ENCODE measurements at places on chromosomes 1 and 21. TPM values are rescaled to one million over a fixed set of nuclear protein-coding genes. Genes with fewer than 3 reads are reported as not detected.
A peak's percentile ranks its signal among the peaks of the same experiment; 100 is the strongest.

DNA sequence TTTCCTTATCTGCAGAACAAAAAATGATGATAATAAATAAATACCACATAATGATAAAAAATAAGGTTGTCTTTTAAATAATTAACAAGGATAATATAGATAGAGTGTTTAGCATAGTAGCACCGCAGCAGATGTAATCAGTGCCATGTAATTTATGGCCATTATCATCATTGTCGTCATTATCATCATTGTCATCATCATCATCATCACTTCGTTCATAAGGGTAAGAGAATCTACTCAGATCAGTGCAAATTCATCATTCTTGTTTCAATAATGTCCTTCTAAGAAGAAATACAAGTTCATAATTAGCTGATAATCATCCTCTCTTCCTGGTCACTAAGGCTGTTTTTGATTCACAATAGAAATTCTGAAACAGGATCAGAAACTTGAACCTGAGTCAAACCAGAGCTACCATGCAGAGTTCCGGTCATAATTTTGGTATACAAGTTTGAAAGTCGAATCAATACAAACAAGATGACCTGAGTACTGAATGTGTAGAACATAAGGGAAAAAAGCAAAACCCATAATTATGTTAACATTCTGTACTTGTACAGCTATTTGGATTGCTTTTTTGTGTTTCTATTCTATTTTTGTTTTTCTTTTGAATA lies 172.0 kb downstream of the LRRC40 start:
- DNase-seq, result no peak

DNA sequence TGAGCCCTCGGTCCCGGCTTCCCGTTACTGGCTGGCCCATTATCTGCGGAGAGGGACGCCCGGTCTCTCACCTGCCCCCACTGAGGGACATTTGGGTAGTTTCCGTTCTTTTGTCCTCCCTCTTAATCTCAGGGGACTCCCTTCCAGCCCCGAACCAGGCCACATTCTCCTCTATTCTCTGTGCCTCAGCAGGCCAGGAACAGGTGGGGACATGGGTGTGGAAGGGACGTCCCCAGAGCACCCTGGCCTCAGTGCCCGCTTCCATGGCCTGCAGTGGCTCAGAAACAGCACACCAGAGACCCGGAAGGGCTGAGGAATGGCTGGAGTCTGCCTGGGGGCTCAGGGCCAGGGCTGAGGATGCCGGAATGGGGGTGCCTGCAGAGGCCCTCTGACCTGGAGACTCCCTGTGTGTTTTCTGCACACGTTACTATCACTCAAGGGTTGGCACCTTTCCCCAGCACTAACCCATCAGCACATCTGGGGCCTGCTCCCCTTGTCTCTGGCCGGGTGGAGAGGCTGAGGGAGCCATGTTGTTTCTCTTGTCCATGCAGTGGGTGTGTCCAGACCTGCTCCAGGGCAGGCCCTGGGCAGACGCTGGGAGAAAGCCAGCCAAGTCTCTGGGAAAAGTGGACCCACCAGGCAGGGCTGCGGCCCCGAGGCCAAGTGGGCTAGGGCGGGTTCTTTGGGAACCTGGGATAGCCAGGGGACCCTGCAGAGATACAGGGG lies 10.0 kb upstream of the DNMT3L start:
- no peak for DNase-seq

- DNase-seq, result no peak
Observed at GRCh38 chr1:182867861-182868260, 28.7 kb downstream of the DHX9 start.

- no peak for DNase-seq
Observed at GRCh38 chr21:43824333-43825241, 35.2 kb downstream of the RRP1 start.

- DNase-seq, result no peak
Observed at GRCh38 chr1:171585715-171586114, 36.3 kb upstream of the MYOCOS start.

- no peak for DNase-seq
Observed at GRCh38 chr1:68233202-68233601, 879 bp upstream of the WLS start.

DNA sequence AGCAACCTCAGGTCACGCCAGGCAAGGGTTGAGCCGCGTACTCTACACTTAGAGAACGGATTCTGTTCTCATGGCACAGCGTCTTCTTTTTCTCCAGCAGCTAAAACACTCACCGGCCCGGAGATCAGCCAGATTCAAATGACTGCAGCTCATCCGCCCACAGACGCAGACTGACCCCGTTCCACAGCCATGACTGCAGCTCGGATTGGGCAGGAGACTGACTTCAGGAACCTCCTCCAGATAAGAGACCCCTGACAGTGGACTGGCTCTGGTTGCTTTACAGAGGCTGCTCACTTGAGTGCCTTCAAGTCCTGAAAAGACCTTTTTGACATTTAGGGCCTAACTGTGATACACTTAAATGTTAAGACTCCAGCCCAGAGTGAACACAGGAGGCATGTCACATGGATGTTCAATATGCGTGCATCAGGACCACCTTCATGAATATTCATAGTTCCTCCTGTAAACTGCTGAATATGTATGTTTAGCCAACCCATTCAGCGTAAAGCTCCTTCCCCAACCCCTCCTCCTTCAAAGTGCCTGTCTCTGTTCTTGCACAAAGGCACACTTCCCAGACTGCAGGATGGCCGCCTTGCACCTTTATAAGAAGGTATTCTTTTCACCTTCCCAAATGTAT lies 42.6 kb downstream of the BACE2 start:
- DNase-seq, result no peak

DSTYK gene
- 6.1 TPM for total RNA-seq

ACTA1 gene
- 2,149 TPM for total RNA-seq

DNA sequence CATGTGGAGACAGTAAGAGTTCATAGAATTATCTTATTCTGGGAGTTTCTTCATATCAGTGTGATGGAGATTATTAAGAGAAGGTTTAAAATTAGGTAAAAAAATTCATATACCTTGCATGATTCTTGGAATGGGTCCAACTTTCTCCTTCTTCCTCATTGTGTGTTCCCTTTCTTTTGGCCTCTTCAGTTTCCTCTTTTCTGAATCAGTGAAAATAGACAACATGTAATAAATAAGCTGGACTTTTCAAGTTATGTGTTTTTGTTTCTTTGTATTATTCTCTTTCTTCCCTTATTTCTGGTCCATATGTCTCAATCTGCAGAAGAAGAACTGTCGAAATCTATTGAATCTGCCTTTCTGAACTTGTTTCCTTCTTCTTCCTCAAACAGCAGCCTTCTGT lies 30.5 kb downstream of the C4BPA start:
- no peak for DNase-seq

DNA sequence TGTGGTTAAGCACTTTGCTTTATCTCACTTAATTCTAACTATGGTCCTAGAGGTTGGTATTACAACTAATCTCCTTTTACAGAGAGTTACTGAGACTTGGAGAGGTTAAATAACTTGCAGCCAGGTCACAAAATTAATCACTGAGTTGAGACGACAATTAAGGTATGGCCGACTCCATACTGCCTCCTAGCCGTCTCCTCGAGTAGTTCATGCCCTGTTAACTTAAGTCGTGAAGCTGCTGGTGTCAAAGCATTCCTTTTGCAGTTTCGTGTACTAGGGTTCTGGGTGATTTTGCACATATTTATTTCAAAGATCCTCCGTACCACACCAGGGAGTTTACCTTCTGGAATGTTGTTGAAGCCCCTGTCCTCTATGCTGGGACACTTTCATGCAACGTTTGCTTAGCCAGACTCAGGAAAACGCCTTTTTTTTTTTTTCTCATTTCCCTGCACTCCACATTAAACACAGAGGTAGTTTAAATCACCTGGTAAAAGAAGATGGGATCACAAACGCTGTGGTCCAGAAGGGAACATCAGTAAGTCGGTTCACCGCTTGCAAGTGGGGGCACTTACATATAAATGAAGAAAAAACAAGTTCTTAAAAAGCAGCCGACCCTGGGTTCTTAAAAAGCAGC lies 570 bp upstream of the NEK7 start:
- peak; percentile 51 for DNase-seq

DNA sequence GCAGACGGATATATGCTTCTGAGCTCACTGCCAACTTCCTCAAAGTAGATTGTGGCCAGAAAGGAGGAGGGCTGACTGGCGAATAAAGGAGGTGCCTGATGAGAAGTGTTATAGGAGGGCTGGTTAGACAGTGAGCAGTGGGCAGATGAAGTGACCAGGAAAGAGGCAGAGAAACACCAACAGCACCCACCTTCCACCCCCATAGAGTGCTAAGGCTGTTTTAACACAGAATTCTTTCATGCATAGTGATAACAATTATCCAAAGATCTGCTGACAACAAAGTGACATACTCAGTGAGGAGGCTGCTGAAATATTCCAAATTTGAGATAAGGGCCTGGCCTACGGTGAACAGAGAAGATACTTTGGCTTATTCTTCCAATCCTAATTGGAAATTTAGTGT lies 21.2 kb upstream of the MTR start:
- DNase-seq, result no peak

DNA sequence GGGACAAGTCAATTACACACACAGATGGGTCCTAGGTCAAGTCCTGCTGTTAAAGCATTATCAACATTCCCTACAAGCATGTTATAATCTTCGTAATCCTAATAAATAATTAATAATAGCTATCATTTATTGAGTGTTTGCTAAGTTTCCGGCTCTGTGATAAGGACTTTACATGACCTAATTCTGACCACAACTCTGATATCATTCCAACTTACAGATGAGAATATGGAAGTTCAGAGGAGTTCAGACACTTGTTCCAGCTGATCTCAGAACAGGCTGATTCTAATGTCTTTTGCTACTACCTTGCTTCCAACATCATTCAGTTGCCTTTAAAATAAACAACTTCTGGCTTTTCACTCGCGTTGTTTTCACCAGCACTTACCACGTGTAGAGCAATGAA lies 770.1 kb upstream of the CXADR start:
- no peak for DNase-seq

ARHGEF10L gene
- total RNA-seq, result 54.9 TPM

DNA sequence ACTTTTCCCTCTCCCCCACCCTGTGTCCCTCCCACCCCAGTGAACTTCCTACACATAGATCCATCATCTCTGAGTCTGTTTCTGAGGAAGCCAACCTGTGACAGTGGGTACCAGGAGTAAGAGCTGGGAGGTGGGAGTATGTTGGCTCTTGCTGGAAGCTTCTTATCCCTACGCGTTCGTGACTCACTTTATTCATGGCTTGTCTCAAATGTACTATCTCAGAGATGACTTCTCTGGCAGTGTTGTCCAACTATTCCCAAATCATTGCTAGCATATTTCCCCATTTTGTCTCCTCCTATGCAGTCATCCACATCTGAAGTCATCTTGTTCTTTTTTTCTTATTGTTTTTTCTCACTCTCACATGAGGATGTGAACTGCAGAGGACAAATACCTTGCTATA lies 88.0 kb downstream of the HIVEP3 start:
- no peak for DNase-seq

- DNase-seq, result no peak
Observed at GRCh38 chr21:17491716-17492414, 21.0 kb upstream of the CXADR start.

DNA sequence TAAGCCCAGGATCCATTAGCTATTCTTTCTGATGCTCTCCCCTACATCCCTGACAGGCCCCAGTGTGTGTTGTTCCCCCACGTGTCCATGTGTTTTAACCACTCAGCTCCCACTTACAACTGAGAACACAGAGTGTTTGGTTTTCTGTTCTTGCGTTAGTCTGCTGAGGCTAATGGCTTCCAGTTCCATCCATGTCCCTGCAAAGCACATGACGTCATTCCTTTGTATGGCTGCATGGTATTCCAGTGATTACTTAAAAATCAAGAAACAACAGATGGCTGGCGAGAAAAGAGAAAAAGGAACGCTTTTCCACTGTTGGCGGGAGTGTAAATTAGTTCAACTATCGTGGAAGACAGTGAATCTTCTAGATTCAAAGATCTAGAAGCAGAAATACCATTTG lies 556.0 kb downstream of the PTPRC start:
- DNase-seq, result no peak

DIRAS3 gene
- 9.7 TPM for total RNA-seq

- DNase-seq, result no peak
Observed at GRCh38 chr1:245810789-245811337, 656.1 kb downstream of the KIF26B start.

- no peak for DNase-seq
Observed at GRCh38 chr1:245805532-245805931, 650.7 kb downstream of the KIF26B start.

DNA sequence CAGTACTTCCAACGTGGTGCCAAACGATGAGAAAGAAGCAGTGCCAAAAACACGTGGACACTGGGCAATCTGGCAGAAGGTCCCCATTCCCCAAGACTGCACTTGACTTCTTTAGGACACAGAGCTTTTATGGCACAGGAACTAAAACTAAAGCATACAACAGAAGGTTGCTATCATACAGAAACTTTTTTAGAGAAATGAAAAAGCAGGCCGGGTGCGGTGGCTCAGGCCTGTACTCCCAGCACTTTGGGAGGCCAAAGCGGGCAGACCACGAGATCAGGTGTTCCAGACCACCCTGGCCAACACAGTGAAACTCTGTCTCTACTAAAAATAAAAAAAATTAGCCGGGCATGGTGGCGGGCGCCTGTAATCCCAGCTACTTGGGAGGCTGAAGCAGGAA lies 43.0 kb downstream of the GNB1 start:
- DNase-seq, result no peak

CYP4B1 gene
- total RNA-seq, result 16.1 TPM

SIPA1L2 gene
- 127 TPM for total RNA-seq
